ENCODE measurements at places on chromosomes 12 and 14.

- DNase-seq = no peak
Observed at GRCh38 chr12:93682846-93683261, 5.7 kb downstream of the CRADD start.

DNA sequence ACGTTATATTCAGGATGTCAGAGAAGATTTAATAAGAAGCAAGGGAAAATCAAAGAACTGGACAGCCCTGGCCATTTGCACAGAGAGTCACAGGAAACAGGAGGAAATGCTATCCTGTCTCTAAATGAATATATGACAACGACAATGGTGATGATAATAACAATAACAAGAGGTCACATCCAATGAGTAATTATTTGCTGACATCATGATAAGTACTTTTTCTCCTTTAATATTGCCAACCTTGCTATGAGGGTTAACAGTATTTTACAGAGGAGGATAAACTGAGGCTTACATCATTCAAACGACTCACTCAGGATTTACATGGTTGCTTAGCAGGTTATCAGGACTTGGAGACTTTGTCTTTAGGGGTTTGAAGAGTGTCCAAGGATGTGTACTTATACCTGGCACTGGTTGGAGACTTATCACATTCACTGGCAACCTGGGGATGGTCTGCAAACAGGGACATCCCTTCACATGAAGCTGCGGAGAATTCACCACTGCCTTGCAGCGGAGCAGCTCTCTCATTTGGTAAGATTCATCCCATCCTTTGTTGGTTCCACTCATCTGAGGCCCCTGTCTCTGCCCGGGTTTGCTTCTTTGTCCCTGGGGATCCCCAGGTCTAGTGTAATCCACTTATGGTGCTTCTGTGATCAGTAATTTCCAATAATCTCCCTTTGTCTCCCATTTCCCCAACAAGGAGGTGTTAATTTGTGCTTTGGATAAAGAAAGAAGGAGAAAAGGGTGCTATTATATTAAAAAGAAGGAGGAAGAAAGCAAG is 637.8 kb downstream of the BCL11B start:
- DNase-seq = no peak

GRCh38 chr12:1970331-1970900 is 33.8 kb downstream of the DCP1B start:
- no peak for DNase-seq

GRCh38 chr14:50778721-50779483 is 52.1 kb downstream of the NIN start:
- peak; percentile 22 for DNase-seq

DNA sequence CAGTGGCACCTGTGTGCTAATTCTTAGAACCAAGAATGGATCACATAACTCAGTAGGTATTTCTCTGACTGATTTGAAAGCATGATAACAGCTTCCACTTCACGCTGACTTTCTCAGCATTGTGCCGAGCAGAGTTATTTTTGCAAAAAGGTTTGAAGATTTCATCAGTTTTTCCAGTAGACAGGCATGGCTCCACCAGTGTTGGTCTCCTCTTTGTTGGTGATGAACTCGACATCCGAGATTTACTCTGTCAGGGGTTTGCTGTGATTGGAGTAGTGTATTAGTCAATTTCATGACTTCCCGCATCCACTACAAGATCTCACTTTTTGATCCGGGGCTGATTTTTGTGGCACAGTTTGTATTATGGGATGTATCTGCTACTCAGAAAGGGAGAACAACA is 85.3 kb downstream of the PRKCH start:
- no peak for DNase-seq

DNA sequence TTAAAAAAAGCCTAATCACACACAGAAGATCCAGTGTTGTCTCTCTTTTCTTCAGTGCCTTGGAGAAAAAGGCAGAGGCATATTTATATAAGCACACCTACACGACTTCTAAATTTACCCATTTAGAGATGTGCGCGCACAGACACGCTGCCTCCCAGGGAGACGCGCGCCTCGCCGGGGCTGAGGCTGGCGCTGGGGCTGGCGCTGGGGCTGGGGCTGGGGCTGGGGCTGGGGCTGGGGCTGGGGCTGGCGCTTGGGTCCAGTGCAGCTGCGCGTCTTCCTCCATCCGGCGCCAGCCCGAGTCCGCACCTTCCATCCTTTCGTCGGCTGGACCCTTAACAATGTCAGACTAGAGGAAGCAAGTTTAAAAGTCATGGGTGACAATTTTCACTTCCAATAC is 118.4 kb upstream of the ARID2 start:
- DNase-seq = no peak

DNA sequence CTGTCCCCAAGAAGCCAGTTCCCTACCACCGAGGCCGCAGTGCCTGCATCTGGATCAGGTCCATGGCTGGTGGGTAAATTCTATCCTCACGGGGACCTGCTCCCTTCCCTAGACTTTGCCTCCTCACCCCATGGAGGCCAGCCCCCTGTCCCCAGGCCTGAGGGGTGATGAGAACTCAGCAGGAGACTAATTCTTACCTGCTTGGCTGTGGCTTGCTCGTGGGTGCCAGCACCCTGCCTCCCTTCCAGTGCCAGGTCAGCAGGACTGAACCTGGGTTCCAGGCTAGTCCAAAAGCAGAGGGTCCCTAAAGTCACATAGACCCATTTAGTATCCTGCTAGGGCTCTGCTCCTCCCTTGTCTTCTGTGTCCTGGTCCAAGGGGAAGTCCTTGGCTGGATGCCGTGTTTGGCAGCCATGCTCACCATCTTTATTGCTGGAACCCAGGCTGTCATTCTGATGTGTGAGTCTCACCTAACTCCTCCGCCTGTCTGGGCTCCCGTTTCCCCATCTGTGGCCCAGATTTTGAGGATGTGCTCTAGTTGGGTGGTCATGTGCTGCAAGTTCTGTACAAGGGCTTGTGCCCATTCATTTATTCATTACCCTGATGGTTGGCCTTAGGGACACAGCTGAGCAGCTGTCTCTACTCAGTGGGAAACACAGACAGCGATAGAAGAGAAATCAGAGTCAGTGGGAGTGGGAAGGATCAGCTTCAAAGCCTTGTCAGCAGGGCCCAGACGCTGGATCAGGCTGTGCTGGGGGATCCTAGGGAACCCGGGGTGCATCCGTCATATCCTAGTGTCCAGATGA is 949 bp downstream of the PLBD2 start:
- DNase-seq = peak; percentile 37

GRCh38 chr12:129614221-129614885 is 289.5 kb downstream of the TMEM132D start:
- no peak for DNase-seq

GRCh38 chr14:51977075-51977474 is 12.3 kb upstream of the RTRAF start:
- DNase-seq = no peak

DNA sequence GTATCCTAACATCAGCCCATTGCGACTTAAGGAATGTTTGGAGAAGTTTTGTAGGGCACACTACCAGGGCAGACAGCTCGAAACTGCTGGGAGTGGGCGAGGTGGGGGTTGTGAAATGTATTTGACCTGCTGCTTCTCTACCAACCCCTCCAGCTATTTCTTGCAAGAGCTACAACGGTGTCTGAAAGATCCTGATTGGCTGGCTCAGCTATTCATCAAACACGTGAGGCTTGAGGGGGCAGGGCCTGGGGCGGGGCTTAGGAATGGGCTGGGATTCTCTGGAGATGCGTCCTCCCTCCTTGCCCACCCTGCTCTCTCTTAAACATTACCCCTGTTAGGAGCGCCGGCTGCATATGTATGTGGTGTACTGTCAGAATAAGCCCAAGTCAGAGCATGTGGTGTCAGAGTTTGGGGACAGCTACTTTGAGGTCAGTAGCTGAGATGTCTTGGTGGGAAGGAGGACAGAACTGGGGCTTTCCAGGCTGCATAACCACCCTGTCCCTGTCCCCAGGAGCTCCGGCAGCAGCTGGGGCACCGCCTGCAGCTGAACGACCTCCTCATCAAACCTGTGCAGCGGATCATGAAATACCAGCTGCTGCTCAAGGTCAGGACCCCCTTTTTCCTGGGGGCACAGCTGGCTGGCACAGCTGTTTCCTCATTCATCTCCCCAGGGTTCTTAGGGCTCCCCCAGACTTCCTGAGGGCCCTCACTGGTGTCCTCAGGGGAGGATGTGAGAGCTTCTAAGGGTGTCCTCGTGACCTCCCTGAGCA is 3.1 kb downstream of the ARHGEF25 start:
- DNase-seq = no peak

- DNase-seq = no peak
Observed at GRCh38 chr12:19035536-19035935, 94.0 kb upstream of the PLEKHA5 start.

- DNase-seq = no peak
Observed at GRCh38 chr14:99122521-99123125, 149.4 kb downstream of the BCL11B start.

- no peak for DNase-seq
Observed at GRCh38 chr12:6333566-6333965, 8.3 kb downstream of the TNFRSF1A start.

DNA sequence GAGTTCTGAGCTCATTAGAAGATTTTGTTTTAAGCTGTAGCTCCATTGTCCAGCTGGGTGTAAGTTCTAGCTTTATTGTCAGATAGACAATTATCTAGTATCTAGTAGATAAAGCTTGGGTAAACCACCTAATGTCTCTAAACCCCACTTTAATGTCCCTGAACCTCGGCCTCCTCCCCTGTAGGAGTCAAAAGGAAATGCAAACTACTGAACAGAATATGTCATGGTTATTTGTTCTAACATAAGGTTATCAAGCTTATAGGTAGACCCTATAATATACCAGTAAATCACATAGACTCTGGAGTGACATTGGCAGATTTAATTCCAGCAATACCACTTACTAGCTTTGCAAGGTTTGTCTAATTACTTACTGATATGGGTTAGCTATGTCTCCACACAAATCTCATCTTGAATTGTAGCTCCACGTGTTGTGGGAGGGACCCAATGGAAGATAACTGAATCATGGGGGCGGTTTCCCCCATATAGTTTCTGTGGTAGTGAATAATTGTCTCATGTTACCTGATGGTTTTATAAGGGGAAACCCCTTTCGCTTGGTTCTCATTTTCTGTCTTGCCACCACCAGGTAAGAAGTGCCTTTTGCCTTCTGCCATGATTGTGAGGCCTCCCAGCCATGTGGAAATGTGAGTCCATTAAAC is 29.4 kb downstream of the BCAT1 start:
- no peak for DNase-seq

All from RKO (cell line).